CD4-positive, alpha-beta T cell treated with Interleukin-10 for 1 hour (primary cell): ENCODE measurements at places on chromosomes 13 and 19.

DNA sequence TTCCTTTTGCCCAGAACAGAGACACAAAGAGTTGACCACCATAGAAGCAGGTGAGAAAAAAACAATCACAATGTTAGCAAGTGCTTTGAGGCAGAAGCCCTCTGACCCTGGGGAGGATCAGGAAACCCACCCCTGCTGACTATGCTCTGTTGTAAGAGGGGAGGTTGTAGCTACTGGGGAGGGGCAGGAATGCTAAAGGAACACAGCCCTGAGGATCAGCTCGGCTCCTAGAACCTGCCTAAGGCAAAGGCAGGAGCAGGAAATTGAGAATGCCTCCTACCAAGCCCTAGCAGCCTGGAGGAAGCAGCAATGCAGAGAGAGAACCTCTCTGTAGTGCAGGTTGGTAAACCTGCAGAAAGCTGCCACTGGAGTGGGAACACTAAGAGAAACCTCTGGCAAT, 624.0 kb upstream of the KLF12 start:
- no peak for DNase-seq

GRCh38 chr19:32873247-32873959, 3.8 kb upstream of the SLC7A9 start:
- DNase-seq = no peak

DNA sequence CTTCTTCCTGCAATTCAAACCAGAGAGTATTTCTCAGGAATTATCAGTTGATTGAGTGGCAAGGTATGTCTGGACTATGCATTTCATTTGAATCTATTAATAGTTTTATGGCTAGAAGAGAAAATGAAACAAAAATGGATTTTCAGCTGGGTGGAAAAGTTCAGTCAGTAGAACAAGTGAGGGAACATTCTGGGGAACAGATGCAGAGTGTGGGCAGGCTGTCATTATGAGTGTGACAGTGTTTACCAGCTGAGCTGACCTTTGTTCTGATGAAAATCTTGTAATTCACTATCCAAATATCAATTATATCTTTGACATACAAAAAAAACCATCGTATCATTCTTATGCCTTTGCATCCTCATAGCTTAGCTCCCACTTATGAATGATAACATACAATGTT, 2.6 kb upstream of the CLC start:
- no peak for DNase-seq

DNA sequence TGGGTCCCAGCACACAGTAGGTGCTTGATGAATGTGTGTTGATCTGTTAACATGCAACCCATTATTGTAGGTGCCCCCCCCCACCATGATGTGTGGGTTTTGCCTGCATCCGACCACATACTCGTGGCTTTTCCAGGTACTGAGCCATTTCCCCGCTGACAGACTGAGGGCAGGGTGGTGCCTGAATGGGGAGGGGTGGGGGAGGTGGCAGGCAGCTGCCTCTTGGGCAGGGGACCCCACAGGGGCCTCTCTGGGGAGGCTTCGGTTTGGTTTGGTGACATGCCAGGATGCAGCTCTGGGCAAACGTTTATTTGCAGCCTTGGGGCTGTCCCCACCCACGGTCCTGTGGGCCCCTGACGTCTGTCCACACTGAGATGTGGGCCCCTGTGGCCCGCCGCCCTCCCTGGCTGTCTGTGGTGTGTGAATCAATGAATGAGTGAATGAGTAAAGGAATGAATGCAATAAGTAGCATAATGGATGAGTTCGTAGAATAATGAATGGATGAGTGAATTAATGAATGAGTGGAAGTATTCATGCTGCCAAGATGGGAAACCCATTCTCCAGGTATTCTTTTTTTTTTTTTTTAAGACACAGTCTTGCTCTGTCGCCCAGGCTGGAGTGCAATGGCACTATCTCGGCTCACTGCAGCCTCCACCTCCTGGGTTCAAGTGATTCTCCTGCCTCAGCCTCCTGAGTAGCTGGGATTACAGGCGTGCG, 9.0 kb upstream of the JUND start:
- DNase-seq = peak; percentile 94

DNA sequence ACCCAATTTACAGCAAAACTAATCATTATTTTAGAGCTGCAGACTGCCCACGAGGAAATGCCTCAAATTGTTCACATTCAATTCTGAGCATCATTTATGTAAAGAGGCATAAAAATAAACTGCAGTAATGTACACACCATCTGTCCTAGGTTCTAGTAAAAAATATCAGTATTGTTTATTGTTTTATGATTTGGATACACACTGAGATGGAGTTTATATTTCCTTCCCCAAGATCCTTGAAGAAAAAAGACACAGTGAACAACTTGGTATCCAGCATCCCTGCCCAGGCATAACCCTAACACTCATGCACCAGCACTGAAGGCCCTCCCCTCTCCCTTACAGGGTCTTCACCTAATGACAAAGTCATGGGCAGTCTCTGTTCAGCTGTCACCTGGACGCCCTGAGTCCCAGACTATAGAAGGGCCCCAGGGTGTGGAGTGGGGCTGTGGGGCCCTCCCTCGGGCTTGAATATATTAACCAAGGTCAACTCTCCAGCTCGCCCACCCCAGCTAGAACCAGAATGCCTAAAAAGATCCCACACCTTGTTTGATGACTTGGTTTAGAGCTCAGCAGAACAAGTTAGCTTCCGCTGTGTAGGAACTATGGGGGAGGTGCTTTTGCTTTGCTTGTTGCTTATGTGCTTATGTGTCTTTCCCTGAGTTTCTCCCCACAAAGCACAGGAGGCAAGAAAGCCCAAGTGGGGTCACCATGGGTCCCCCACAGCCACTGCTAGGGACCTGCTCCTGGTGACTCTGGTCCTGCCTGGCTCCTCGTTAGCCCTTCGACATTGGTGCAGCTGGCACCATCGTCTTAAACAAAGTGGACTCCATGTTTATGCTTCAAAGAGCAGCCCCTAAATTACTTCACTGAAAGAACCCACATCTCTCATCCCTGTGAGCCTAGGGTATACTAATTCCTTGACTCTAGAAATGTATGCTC, 111.1 kb downstream of the COL4A1 start:
- DNase-seq = no peak

- DNase-seq = no peak
Measured at GRCh38 chr19:14106840-14107239, 10.7 kb downstream of the PRKACA start.

- DNase-seq = no peak
Measured at GRCh38 chr13:110570886-110571285, 9.4 kb upstream of the RAB20 start.

GRCh38 chr13:80082396-80083080, 258.4 kb downstream of the SPRY2 start:
- DNase-seq = no peak

DNA sequence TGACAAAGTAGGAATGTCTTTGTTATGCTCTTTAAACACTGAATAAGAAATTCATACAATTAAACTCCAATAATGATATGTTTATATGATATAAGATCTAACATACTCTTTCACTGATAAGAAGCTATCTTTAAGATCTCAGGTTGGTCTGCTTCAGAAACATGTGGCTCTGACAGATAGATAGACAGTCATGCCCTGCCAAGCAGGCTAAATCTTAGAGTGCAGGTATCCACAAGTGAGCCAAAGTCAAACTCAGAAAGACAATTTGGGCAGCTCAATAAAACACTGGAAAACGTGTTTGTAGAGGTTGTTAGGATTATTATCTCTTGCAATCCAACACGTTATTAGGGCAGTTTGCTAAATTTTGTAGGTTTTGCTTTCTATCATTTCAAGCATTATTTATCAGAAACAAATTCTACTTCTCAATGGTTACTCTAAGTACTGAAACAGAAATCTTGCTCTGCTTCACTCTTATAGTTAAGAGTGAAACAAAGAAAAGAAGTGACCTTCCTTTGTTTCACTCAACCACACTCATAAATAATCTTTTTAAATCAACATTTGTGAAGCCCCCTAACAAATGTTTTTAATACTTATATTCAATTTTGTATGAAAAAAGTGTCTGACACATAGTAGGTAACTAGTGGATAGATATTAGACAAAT, 1255.6 kb downstream of the DIAPH3 start:
- no peak for DNase-seq
